Right lobe of liver (tissue), 6 donors: ENCODE measurements at places on chromosomes 13 and 19. TPM values are rescaled to one million over a fixed set of nuclear protein-coding genes. Genes with fewer than 3 reads are reported as not detected.

Gene PGLYRP1
- total RNA-seq = not detected

Gene ZNF888
- 0.86 TPM for total RNA-seq

Gene ZNF563
- total RNA-seq = 4.5 TPM

Gene ANGPTL4
- total RNA-seq = 204 TPM

Gene KLK11
- not detected for total RNA-seq

Gene KDELR1
- total RNA-seq = 73.7 TPM

Gene AKAP8L
- total RNA-seq = 39.8 TPM

Gene PGLYRP2
- total RNA-seq = 45.5 TPM

Gene TEX26
- not detected for total RNA-seq

Gene NUMBL
- total RNA-seq = 13.3 TPM

Gene LILRB4
- total RNA-seq = 2.8 TPM

Gene SPINT2
- total RNA-seq = 9.4 TPM

Gene S1PR5
- total RNA-seq = not detected

Gene UBE2L5
- not detected for total RNA-seq

Gene PEAK3
- 0.49 TPM for total RNA-seq

Gene FGF14
- 0.42 TPM for total RNA-seq

Gene POSTN
- total RNA-seq = 0.81 TPM

Gene MAG
- not detected for total RNA-seq

Gene STARD13
- total RNA-seq = 13.9 TPM

Gene ZNF606
- total RNA-seq = 5.8 TPM

Gene SAMD4B
- 31.4 TPM for total RNA-seq

Gene TMC4
- 0.18 TPM for total RNA-seq

Gene EDNRB
- 18.3 TPM for total RNA-seq

Gene KCTD4
- total RNA-seq = not detected

Gene ADAMTSL5
- total RNA-seq = 4.8 TPM

Gene HIF3A
- 2.5 TPM for total RNA-seq

Gene ZNF222
- 0.87 TPM for total RNA-seq

Gene RPS19
- 357 TPM for total RNA-seq

Gene TCF3
- 30.1 TPM for total RNA-seq

Gene C19orf85
- total RNA-seq = not detected

Gene MBOAT7
- total RNA-seq = 31.0 TPM

Gene SMIM17
- total RNA-seq = not detected

Gene LIM2
- total RNA-seq = not detected

Gene FCGBP
- total RNA-seq = 3.9 TPM

Gene DKKL1
- total RNA-seq = not detected

Gene ZNF541
- 0.19 TPM for total RNA-seq

Gene DCT
- total RNA-seq = not detected

Gene IFT88
- 17.6 TPM for total RNA-seq

Gene HSH2D
- total RNA-seq = 0.46 TPM

Gene PEG3
- 4.7 TPM for total RNA-seq

Gene ZNF730
- not detected for total RNA-seq

Gene CASP14
- total RNA-seq = not detected

Gene DMKN
- 4.0 TPM for total RNA-seq

Gene RFPL4AL1
- not detected for total RNA-seq

Gene CYP4F2
- 151 TPM for total RNA-seq

Gene ALKBH7
- total RNA-seq = 66.6 TPM

Gene CATSPERD
- total RNA-seq = not detected
